T-cell (primary cell): ENCODE measurements at places on chromosomes 7 and 10.

DNA sequence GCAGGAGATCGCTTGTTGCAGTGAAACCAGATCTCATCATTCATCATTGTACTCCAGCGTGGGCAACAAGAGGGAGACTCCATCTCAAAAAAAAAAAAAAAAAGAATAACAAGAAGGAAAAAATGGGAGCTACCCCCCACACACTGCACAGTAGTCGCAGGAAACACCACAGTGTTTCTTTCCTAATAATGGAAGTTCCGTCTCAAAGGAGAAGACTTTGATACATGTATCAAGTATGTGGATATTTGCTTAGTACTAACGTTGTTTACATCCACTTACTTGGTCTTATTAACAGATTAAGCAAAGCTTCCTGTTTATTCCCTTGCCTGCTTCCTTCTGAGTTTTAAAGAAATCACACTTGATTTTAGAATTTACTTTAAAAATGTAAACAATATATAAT, 22.2 kb downstream of the YAE1 start:
- no peak for DNase-seq

GRCh38 chr7:68904630-68905029, 693.6 kb upstream of the AUTS2 start:
- no peak for DNase-seq

DNA sequence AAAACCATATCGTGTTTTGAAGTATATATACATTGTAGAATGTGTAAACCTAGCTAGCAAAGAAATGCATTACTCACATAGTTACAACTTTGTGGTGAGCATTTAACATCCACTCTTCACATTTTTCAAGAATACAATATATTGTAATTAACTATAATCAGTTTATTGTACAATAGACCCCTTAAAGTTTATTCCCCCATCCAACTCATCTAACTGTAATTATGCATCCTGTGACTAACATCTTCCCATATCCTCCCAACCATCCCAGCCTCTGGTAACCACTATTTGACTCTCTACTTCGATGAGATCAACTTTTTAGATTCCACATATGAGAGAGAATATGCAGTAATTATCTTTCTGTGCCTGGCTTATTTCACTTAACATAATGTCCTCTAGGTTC, 526.4 kb downstream of the KIF20B start:
- no peak for DNase-seq

GRCh38 chr10:78781251-78781913, 287.4 kb upstream of the ZMIZ1 start:
- no peak for DNase-seq

DNA sequence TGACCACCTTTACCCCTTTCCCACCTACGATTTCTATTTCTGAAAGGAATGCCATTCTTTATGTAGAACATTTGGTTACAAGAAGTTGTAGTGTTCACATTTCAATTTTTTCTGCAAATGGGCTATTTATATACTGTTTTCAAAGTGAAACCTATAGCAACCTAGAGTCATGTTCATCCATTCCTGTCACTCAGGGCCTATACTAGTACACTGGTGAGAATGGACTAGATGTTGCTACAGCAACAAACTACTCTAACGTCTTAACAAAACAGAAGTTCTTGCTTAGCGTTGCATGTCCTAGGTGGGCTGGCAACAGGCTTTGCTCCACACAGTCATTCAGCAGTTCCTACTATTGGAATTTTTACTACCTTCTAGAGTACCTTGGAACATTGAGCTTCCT, 16.3 kb downstream of the CASD1 start:
- DNase-seq, result no peak

- no peak for DNase-seq
Observed at GRCh38 chr7:20102982-20103381, 114.2 kb downstream of the MACC1 start.

DNA sequence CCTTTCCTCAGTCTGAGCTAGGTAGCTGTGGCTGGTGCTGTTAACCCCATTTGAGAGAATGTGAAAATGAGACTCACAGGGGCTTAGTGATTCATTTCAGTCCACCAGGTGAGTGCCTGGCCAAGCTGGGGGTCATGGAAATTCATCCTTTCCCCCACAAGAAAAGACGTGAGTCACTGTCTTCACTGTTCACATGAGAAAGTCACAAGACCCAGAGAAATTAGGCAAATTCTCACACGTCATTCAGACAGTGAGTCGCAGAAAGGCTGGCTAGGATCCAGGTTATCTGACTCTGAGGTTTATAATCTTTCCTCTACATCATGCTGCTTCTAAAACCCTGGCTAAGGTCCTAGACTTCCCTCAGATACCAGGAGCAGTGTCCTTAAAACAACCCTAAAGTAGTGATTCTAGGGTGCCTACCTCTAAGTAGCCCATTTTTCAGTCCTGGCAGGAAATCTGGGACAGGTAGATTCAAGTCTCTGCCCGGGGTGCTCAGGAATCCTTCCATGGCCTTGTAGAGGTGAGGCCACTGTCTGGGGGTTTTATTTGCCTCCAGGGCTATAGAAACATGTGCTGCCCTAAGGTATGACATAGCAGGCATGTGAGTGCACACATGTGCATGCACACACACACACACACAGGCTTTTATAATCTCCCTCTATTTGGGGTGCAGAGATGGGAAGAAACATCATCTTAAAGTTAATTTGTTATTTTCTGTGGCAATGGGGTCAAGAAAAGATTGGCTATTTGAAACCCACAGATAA, 427.9 kb upstream of the CELF2 start:
- DNase-seq, result no peak

DNA sequence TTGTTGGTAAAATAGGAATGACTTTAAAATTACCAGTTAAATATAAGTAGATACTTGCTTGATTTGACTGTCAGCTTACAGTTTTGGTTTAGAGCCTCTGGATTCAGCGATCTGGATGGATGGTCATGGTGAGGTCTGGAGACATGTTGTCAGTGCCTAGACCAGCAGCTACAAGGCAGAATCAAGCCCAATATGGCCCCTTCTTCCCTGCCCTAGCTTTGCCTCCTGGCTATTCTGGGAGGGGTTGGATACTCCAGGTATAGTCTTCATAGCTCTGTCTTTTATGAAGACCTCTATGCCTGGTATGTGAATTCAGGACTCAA, 166.5 kb upstream of the VIPR2 start:
- DNase-seq, result no peak

- DNase-seq, result no peak
Observed at GRCh38 chr10:103960103-103960502, 6.8 kb upstream of the SLK start.

GRCh38 chr10:60107308-60107976, 201.1 kb upstream of the CCDC6 start:
- no peak for DNase-seq

DNA sequence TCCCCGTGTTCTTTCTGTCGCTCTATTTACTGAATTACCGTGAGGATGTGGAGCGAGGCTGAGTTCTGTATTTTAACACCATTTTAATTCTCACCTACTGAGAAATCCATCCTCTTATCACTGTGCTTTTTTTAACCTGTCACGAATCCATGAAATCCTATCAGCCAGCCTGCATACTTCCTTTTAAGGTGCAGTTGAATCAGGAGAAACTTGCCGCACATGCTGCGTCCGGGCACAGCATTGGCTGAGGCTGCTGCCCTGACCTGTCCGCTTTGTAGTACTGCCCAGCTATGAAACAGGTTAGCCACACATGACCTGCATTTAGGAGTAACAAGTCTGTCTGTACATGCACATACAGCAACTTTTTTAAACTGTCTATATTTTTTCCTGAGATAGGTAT, 82.5 kb downstream of the EGFR start:
- DNase-seq, result no peak

DNA sequence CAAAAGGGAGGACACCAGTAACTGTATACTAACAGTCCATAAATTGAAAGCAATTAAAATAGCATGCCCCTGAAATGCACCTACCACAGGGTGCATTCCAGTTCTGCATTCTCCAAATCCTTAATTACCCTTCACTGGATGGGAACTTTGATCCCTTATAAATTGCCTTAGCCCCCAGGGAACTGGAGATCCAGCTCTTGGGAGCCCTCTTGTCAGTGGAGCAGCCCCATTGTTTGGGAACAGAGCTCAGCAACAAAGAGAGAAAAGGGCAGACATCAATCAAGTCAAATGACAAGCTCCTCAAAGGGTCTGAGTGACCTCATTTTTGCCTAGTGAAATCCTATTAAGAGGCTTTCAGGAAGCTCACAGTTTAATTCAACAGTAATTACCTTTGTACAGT, 472.6 kb downstream of the XPNPEP1 start:
- DNase-seq, result no peak

GRCh38 chr7:121621937-121622336, 225.8 kb upstream of the FAM3C start:
- DNase-seq, result no peak

GRCh38 chr7:158783595-158783994, 45.7 kb downstream of the ESYT2 start:
- no peak for DNase-seq

DNA sequence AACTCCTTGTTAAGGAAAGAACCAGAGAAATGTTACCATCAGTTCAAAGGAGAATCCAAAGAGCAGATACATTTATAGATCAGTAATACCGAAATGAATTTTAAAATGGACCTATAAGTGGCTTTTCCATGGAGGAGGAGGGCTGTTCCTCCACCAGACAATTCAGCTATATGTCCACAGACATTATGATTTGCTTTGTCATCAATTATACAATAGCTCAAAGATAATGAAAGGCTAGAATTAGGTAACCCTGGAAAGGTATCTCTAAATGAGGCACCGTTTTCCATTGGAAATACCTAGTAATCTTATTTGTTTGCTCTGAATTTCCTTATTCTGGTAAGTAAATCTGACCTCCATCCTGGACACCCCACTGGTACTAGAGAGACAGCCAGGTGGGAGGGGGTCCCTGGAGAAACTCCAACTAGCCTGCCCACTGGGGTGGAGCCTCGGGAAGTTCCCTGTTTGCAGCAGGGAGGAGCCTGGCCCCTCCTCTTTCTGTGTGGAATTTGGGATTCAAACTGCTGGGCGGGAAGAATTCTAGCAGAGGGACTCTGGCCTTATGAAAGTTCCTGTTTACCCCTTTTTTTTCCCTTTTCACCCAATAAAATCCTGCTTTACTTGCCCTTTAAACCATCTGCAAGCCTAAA, 218.0 kb downstream of the PHF14 start:
- no peak for DNase-seq

GRCh38 chr10:52215745-52216361, 98.2 kb upstream of the DKK1 start:
- DNase-seq, result no peak

GRCh38 chr10:117075064-117075463, 63.0 kb downstream of the VAX1 start:
- no peak for DNase-seq

DNA sequence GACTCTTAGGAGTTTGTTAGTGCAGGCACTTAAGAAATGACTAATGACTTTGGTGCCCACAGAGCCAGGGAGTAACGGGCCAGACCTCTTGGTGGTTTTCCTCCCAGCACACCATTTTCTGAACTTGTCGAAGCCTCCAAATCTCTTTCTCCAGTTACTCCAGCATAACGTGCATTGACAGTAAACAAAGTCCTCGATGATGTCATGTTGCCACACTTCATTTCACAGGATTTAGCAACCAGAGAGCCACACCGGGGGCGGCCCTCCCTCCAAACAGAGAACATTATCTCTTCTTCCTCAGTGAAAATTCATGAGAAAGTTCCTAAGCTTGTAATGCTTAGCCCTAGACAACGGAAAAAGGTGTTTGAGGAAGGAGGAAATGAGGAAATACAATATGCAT, 4.0 kb upstream of the SVOPL start:
- no peak for DNase-seq

GRCh38 chr10:129548600-129548999, 81.6 kb downstream of the MGMT start:
- no peak for DNase-seq

DNA sequence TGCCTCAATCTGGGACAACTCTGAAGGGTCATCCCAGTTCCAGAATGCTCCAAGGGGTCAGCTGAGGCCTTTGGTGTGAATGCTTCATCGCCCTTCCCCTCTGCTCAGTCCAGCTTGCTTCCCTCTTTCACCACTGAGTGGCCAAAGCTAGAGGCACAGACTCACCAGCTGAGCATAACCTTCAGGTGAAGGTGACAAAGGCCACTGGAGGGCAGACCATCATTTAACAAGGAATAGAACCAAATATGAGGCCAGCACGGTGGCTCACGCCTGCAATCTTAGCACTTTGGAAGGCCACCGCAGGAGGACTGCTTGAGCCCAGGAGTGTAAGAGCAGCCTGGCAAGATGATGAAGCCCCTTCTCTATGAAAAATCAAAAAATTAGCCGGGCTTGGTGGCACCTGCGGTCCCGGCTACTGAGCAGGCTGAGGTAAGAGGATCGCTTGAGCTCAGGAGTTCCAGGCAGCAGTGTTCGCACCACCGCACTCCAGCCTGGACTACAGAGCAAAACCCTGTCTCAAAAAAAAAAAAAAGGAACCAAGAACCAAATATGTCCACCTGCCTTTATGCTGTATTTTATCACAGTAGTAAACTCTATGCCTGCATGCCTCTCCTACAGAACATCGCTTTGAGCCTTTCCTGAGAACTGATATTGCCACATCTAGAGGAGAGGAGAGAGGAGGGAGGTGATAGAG, 13.4 kb downstream of the PRKAG2 start:
- DNase-seq, result no peak

- no peak for DNase-seq
Observed at GRCh38 chr10:5493691-5494090, 5.7 kb downstream of the CALML5 start.

GRCh38 chr10:35780970-35781642, 139.0 kb upstream of the FZD8 start:
- DNase-seq, result no peak

DNA sequence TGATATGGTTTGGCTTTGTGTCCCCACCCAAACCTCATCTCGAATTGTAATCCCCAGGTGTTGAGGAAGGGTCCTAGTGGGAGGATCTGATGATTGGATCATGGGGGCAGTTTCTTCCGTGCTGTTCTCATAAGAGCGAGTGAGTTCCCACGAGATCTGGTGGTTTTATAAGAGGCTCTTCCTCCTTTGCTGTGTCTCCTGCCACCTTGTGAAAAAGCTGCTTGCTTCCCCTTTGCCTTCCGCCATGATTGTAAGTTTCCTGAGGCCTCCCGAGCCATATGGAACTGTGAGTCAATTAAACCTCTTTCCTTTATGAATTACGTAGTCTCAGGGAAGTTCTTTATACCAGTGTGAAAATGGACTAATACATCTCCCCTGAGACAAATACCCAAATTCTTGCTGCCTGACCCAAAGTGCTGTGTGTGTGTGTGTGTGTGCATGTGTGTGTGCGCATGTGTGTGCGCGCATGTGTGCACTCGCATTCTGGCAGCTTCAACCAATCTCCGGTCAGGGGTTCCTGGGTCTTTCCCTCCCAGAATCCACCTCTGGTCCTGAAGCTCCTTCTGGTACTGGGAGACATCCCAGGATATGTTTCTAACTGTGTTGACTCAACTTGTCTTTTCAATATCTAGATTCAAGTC, 98.1 kb upstream of the LRRC4 start:
- no peak for DNase-seq

GRCh38 chr7:18610331-18610948, 114.9 kb downstream of the HDAC9 start:
- DNase-seq, result no peak

- DNase-seq, result no peak
Observed at GRCh38 chr7:114554781-114555537, 140.3 kb downstream of the FOXP2 start.
